ENCODE measurements at places on chromosomes 3 and 15.

DNA sequence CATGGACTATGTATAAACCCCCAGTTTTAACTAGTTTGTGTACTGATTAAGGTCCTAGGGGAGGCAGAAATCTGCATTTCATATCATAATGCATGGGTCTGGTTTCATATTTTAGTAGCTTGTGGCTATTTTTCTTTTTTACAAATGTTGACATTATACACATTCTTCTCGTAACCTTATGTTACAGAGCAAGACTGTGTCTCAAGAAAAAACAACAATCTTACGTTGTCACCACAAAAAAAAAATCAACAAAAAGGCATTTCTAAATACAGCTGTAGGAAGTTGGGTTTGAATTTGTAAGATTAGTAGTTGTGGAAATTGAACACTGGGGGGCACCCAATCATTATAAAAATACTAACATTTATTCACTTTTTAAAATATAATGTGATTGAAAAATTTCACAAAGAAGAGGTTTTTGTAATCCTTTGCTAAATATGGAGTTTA, 17.9 kb downstream of the SERP1 start:
- DNase-seq, result peak; percentile 11

GRCh38 chr3:129051871-129052340, 8.7 kb upstream of the GP9 start:
- DNase-seq, result no peak

DNA sequence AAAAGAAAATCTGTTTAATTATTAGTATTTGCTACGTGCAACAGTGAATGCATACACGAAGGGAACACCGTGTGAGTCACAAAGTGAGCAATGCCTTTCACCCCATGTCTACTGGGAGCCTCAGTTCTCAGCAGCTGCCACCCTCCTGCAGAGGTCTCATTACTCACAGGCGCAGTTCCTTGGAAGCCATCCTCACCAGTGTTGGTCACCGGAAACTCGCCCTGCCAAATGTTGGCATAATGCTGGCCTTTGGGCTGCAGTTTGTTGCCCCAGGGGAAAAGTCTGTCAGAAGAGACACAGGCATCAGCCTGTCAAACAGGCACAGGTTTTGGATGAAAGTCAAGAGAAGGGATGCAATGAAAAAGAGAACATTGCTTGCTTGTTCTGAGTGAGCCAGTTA, 50.1 kb downstream of the SUMF1 start:
- DNase-seq, result peak; percentile 95

- DNase-seq, result no peak
Measured at GRCh38 chr3:40254891-40255290, 54.6 kb upstream of the EIF1B start.

GRCh38 chr3:11932636-11933035, 71.6 kb upstream of the SYN2 start:
- DNase-seq, result no peak

DNA sequence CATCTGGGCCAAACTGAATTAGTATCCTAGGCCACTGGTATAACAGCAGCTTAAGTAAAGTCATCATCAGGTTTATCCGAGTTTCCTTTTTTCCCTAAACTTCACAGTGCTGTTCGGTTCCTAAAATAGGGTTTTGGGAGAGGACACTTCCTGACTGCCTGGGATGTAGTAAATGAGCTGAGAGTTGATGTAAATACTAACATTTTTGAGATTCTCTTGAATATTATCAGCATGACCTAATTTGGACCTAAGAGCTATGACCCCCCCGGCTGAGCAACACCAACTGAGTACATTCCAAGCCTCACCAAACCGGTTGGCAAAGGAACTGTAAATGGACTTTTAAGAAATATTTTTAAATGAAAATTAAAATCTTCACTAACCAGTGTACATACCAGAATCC, 78.8 kb downstream of the IL5RA start:
- DNase-seq, result no peak

DNA sequence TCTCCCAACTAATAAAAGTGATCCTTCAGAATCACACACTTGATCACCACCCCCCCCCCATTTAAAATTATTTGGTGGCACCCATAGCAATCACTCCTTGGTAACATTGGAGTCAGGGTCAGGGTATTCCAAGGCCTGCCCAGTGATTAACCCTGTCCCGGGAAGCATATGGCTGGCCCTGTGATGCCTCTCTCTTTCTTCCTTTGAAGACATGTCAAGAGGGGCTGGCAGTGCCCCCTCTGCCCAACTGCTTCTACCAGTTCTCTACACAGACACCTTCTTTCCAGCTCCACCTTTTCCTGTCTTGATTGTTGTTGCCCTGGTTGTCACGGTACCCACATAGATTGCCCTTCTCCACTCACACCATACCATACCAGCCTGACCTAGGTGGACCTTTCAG, 30.9 kb upstream of the MANF start:
- DNase-seq, result no peak

GRCh38 chr3:100775226-100775625, 65.9 kb downstream of the TFG start:
- DNase-seq, result no peak

- no peak for DNase-seq
Measured at GRCh38 chr3:46214751-46215352, 6.7 kb upstream of the CCR1 start.

DNA sequence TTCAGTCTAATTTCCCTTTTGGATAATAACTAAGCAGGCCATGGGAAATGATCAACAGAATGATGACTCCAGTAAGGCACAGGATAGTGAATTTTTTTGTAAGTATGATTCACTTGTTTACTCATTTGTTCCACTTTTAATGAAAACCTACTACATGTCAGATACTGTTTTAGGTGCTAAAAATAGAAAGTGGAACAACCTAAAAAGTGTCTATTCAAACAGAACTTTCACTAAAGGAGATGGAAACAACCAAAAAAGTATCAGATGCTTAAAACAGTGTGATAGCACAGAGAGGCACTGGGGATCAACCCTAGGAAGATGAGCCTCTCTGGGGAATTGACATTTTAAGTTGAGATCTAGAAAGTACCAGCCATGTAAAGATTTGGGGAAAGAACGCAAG, 11.1 kb downstream of the RYK start:
- no peak for DNase-seq

DNA sequence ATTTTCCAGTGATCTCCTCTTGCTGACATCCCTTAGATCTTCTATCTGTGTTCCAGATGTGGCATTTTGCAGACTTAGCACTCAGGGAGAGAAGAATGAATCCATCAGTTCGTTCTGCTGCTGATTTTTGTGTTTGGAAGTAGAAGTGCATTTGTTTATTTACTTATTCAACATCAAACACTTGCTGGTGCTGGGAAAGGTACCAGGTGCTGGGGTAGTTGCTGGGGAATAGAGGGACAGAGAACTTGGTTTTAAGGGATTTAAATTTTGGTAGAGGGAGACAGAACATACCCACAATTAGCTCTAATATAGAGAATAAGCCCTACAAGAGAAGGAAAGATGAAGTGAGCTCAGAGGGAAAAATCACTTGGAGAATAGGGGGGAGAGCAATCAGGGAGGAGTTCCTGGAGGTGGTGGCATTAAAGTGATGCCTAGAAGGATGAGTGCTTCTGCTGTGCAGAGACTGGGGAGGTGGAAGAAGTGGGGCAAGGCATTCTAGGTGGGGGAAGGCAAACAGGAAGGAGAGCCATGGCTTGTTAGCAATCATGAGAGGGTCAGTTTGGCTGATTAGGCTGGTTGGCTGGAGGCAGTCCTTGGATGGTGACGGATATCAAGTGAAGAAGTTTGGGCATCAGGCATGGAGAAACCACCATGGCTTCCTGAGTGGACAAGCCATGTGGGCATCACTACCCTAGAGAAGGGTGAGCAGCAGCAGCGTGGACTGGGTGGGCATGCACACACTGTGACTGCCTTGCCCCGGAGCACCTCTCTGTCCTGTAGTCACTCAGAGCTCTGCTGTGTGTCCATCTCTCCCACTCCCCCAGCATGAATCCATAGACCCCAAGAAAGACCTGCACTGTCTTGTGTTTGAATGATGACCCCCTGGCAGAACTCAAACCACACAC, 197.3 kb downstream of the OPA1 start:
- DNase-seq, result no peak

DNA sequence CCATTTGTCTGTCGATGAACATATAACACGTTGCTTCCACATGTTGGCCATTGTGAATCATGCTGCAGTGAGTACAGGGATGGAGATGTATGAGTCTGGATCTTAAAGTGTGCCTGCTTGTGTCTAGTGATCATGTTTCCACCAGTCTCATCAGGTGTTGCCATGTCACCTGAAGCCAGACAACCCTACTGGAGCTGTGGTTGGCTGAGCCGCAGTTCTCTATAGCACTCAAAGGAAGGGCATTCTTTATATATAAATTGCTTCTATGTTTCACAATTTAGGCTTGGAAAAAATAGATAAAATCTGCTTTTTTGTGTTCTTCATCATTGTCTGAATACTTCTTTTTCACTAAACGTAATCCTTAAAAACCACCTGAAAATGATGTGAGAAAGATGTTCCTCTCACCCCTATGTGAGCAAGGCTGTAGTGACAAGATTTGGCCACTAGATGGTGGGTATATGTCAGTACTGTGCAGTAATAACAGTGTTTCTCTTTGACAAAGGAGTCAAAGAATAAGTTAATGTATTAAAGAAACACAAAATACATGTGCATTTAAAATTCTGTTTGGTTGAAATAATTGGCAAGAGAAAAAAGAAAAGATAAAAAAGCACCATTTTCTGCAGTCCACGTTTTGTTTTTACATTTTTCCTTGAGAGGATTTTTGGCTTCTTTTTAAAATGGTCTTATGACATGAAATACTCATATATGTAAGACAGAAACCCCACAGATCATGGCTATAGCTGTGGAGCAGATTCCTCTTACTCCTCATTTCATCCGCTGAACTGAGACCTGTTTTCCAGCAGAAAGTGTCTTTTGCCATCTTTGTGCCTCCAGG, 394.5 kb upstream of the DPPA4 start:
- no peak for DNase-seq

GRCh38 chr3:41190509-41191284, 8.6 kb upstream of the CTNNB1 start:
- no peak for DNase-seq

DNA sequence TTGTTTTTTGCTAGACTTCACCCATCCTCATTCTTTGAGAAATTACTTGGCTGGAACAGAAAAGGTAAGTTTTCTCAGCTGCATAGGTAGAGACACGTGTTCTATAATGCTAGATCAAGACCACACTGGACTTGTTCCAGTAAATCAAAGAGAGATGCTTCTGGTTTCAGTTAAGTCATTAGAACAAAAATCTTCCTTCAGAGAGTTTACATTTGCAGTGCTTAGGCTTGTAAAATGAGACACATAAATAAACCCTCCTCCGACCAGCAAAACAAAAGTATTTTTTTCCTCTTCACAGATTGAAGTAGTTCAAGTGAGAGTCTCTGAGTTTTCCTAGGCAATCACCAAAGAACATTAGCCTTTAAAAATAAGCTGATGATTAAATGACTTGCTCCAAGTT, 87.3 kb upstream of the PROK2 start:
- DNase-seq, result no peak

DNA sequence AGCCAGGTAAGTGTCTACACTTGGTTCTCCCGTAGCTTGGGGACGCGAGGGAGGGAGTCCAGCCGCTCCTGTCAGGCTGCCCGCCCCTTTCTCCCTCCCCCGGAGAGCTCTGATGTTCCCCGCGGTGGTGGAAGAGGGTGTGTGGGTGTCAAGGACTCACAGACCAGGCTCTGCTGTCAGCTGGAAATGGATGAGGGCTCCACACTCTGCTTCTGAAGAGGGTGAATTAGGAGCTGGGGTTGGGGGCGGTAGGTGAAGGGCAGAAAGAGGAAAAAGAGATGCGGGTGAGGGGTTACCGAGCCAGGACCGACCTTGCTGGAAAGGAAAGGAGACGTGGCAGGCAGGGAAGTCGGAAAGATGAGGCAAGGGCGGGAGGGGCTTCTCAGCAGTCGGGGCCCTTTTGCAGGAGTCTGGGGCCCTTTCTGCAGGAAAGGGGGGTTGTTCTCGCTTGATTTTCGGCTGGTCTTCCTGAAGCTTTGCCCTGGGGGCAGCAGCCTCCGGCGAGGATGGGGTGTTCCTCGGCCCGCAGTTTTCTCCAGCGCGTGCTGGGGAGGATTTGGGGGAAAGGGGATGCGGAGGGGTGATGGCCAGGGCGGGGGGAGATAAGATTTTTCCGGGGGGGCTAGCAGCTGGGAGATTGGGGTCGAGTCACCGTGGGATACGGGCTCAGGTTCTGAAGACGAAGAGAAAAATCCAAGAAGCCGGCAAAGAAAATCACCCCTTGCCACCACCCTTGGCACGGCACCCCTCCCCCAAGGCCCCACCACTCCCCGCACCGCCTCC, 602 bp upstream of the BAHD1 start:
- no peak for DNase-seq

- DNase-seq, result no peak
Measured at GRCh38 chr3:126008219-126008618, 39.2 kb downstream of the ROPN1B start.

- DNase-seq, result no peak
Measured at GRCh38 chr3:48299746-48300712, 33.4 kb downstream of the SPINK8 start.

- no peak for DNase-seq
Measured at GRCh38 chr3:38003371-38003816, 12.8 kb downstream of the VILL start.

GRCh38 chr3:128597900-128598299, 52.7 kb downstream of the RPN1 start:
- no peak for DNase-seq

DNA sequence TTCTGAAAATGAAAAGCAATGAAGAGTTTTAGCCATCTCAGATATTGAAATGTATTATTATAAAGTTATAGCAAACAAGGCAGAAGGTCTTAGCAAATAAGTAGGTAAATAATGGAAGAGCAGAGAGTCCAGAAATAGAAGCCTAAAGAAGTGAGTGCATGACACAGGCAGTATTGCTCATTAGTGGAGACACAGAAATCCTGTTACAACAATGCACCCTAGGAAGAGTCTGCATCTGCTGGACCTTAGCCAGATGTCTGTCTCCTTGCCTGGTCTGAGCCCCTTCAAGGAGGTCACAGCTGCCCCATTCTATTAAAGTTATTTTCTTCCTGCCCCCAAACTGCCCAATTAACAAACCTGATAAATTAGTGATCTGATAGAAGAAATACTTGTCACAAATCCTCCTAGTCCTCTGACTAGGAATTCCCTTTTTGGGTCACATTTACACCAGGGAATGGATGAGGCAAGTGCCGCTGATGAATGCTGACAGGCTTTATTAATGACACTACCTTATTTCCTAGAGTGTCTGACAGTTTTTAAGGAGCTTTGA, 51.9 kb downstream of the HOMER2 start:
- DNase-seq, result no peak

- no peak for DNase-seq
Measured at GRCh38 chr15:37076543-37076942, 23.8 kb downstream of the MEIS2 start.

DNA sequence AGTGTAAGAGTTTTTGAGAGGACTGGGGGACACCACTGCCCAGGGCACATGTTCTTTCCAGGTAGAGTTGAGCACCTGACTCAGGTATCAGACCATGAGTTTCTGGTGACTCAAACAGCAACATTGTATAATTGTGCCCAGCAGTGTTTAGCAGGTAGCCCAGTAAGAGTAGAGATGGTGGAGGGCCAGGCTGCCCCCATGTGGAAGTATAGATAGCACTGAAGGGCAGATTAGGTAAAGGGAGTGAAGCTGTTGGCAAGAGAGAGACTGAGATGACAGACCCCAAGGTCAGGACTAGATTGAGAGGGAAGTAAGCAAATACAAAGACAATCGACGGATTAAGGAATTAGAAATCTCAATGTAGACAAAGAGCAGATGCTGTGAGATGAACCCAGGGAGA, 74.6 kb downstream of the TRIM42 start:
- DNase-seq, result no peak
